Ureter (tissue), 1 donor: ENCODE measurements at places on chromosomes 13 and 19. TPM values are rescaled to one million over a fixed set of nuclear protein-coding genes. Genes with fewer than 3 reads are reported as not detected.

PGLYRP1 gene
- total RNA-seq = not detected

PSG7 gene
- total RNA-seq = not detected

- no peak for DNase-seq
These were observed 7.8 kb downstream of the SMARCA4 start for GRCh38 chr19:10968527-10969135.

DNA sequence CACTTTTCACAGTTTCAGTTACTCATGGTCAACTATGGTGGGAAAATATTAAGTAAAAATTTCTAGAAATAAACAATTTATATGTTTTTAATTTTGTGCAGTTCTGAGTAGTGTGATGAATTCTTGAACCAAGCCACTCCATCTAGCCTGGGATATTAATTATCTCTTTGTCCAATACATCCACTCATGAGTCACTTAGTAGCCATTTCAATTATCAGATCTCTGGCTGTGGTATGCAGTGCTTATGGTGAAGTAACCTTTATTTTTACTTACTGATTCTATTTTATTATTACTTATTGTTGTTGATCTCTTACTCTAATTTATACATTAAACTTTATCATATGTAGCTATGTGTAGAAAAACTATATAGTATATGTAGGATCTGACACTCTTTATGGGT lies 128.9 kb upstream of the KLHL1 start:
- no peak for DNase-seq

DNA sequence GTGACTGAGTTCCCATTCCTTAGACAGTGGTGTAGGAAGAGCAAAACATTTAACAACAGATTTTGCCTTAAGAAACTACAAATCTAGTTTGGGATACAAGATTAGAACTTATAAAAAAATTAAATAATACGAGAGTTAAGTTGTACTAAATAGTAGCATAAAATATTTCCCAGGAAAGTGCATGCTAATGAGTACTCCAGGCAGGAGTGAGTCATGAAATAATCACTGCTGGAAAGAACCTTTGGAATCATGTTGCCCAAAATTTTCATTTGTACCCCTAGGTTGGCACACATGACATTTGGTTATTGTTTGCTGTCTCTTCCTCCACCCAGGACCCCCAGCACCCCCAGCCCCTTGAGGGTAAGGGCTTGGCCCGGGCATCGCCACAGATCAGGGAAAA lies 26.3 kb upstream of the KL start:
- DNase-seq = no peak

GRCh38 chr13:76837801-76838200 lies 48.4 kb downstream of the KCTD12 start:
- DNase-seq = no peak

GRCh38 chr13:73092829-73093228 lies 34.0 kb downstream of the KLF5 start:
- DNase-seq = no peak

GRCh38 chr19:18644196-18645034 lies 7.6 kb downstream of the KLHL26 start:
- no peak for DNase-seq

- DNase-seq = no peak
These were observed 336 bp downstream of the CD22 start for GRCh38 chr19:35329323-35329722.
